ENCODE measurements at places on chromosomes 16 and 17.

DNA sequence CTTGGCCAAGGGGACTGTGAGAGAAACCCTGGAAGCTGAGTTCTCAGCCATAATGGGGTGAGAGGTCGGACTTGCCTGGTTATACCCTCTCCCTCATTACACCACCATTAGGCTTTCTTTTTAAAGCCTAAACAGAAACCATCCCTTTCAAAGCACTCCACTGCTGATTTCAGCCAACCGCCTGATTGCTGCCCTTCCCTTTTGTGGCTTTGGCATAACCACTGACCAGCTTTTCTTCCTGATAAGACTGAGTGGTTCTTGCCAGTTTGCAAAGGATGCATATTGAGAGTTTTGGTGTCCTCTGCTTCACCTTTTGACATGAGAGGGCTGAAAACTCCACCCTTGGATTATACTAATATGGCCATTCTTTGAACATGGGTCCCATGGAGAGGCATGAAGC lies 308.2 kb upstream of the GOT2 start:
- no peak for DNase-seq

DNA sequence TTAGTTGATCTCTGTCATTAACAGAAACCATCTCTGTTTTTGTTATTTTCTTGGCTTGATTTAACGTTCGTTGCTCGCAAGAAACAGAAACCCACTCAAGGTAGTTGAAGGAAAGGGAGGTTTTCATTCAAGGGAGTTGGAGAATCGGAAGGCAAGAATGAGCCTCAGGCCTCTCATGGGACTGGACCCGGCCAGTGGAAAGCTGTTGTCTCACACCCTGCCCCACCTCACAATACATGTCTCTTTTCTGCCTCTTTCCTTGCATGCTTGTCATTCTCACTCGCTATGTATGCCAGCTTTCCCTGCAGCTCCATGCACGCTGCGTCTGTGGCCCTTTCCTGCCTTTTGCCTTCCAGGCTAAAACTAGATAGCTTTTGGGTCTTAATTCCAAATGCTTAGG lies 18.3 kb downstream of the DCAF7 start:
- DNase-seq, result no peak

DNA sequence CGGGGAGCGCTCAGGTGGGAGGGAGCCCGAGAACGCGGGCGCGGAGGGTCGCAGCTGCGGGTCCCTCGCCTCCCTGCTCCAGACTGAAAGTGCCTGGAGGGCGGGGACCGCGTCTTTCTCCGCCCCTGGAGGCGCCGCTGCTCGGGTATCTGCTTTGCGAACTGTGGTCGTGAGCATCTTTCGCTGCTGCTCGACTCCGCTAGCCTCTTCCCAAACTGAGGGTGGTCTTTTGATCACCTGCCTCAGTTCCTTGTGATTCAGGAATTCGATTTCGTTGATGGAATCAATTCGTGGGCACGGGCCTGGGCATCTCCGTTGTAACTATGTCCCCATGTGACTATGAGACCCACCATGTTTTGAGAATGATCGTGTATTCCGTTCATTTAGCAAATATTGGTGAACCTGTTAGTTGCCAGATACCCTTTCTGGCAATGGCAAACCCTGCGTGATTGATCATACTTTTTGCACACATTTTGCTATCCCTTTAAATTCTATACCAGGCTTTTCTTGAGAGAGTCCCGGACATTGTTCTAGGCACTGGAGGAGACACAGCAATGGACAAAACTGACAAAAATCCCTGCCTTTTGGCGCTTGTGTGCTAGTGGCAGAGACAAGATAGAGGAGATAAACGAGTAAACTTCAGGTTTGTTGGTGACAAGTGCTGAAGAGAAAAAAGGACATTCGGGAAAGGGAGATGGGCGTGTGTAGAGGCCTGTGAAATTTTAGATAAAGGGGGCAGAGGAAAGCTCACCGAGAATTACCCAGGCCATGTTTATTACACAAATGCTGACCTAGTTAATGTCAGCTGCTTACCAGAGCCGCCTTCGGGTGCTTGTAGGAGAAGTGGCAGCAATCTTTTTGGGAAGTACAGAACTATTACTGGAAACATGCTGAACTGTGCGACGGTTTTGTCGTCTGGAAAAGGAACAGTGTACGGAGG lies 948 bp downstream of the UTP18 start:
- no peak for DNase-seq

DNA sequence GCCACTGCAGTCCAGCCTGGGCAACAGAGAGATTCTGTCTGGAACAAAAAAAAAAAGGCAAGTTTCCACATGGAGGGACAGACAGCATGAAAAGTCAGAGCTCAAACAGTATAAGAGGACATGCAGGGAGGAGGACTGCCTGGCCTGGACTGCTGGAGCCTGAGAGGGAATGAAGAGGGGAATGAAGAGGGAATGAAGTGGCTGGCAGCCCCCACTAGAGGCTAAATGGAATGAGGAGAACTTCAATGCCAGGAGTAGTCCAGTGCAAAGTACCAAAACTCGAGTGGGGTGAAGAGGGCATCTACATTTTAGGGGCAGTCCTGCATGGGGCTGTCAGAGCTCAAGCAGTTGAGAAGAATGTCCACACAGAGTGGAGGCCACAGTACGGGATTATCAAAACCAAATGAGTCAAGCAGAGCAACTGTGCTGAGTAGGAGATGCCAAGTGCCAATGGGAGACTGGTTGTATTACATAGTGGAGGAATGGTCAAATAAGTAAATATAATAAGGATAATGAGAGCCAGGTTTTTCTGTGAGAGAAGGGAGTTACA lies 22.9 kb downstream of the IKZF3 start:
- DNase-seq, result no peak

- DNase-seq, result no peak
These were observed 36.3 kb downstream of the OR1D5 start for GRCh38 chr17:3026856-3027751.

GRCh38 chr16:55815320-55815719 lies 17.6 kb downstream of the CES1 start:
- no peak for DNase-seq

DNA sequence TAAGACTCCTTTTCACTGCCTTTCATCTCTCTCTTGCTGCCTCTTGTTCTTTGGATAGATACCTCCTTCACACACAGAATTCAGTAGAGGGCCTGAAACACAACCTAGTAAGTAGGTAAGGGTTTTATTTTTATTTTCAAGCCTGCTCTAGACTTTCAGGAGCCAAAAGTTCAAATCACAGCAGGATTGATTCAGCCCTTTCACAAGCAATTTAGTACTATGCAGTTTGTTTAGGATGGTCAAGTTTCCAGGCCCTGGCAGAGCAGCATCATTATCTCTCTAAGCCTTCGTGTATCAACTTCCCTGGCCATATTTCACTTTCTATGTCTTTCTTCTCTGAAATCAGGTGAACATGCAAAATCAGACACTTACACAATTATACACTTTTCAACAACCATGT lies 148.8 kb upstream of the CORO6 start:
- no peak for DNase-seq

DNA sequence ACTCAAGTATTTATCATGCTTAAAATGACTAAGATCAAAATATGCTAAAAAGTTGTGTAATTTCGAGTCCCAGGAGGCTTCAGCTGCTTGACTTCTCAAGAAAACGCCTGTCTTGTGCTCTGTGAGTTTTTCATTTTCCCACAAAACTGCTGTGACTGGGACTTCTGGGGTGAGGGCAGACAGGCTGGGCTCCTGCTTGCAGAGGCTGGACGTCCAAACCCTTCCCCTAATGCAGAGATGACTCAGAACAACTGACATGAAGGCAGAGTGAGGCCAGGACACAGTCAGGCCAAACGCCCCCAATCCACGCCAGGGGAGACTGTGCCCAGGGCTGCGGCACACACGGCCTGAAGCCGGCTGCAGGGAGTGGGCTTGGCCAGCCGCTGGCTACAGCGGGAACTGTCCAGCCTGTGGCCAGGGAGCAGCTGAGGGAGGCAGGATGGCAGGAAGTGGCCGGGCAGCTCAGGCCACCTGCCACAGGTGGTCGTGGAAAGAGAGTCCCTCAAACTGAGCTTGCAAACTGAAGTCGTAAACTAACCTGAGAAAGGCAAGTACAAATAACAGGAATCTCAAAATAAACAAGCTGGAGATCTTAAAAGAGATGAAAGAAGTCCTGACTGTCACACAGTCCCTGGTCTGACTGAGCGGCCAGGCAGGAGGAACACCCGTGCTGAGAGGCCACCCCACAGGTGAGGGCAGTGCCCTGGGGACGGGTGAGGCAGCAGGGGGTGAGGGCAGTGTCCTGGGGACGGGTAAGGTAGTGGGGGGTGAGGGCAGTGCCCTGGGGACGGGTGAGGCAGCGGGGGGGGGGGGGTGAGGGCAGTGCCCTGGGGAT lies 21.3 kb upstream of the HEXD start:
- DNase-seq, result no peak

GRCh38 chr16:11099672-11100205 lies 155.4 kb downstream of the CLEC16A start:
- no peak for DNase-seq

DNA sequence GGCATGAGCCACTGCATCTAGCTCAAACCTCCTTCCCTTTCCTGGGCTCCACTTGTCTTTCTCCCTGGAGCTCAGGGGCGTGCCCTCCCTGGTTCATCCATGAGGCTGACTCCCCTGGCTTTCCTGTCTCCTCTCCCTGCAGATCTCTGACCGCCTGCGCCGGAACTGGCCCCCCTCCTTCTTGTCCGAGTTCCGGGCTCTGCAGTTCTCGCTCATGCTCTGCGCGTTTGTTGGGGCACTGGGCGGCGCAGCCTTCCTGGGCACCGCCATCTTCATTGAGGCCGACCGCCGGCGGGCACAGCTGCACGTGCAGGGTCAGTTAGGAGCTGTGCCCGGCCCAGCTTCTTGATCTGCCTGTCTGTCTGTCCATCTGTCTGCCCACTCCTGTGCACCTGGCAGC lies 1.2 kb upstream of the LAT start:
- DNase-seq, result no peak

- DNase-seq, result no peak
These were observed 957 bp downstream of the MYL4 start for GRCh38 chr17:47210105-47210504.

- no peak for DNase-seq
These were observed 11.6 kb downstream of the KRTAP9-7 start for GRCh38 chr17:41287050-41287449.

- DNase-seq, result no peak
These were observed 5.9 kb downstream of the CORO7 start for GRCh38 chr16:4410335-4411075.

GRCh38 chr17:9105068-9105868 lies 84.0 kb downstream of the NTN1 start:
- DNase-seq, result no peak

GRCh38 chr16:1870365-1871082 lies 1.4 kb downstream of the MEIOB start:
- DNase-seq, result no peak

DNA sequence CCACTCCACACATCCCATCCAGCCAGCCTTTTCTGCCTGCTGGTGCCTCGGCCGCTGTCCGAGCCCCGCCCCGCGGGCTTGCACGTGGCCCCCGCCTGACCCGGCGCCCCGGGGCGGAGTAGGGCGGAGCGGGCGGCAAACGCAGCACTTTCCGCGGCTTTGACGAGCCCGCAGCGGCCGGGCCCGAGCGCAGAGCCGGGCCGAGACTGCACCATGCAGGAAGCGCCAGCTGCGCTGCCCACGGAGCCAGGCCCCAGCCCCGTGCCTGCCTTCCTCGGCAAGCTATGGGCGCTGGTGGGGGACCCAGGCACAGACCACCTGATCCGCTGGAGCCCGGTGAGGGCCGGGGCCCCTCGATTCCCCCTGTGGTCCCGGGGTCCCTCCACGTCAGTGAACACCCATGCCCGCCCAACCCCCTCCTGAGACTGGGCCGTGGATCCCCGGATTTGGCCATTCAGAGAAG lies at the start of gene HSF4:
HSF4 (plus strand) TSS at position 147 of the 463 bp plus-strand sequence; CDS start at position 214, 67 bp downstream.
- DNase-seq, result no peak

DNA sequence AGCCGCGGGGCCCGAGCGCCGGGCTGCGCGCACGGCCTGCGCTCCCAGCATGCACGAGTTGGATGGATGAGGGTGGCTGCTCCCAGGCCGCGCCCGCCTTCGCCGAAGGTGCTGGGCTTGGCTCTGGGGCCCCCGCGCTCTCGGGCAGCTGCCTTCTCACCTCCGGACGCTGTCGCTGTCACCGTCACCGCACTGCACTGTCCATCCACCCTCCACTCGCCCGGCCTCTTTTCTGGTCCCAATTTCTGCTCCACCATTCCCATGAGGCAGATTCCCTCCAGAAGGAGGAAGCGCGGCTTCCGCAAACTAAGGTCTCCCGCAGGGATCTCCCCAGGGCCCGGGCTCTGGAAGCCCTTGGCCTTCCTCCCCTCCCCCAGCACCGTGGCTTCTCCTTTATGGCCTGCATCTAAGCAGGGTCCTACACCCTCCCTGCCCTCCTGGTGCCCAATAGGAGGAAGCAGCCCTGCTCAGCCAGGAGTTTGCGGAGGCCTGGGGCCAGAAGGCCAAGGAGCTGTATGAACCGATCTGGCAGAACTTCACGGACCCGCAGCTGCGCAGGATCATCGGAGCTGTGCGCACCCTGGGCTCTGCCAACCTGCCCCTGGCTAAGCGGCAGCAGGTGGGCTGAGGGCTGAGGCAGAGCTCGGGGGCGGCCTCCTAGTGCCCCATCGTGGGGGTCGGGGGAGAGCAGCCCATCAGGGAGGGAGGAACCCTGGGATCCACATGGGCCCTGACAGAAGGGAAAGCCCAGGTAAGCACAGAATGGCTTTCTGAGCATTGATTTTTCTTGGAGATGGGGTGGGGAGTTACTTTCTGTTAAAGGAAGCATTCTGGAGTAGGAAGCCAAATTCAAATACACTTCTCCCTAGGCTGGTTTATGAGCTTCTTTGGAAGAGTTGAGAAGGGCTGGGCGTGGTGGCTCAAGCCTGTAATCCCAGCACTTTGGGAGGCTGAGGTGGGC lies 899 bp downstream of the ACE start:
- peak; percentile 63 for DNase-seq
